T-helper 2 cell treated with Interferon-gamma antibody and Interleukin-4, amounts not matched to agents 5 μg/mL and 100 μg/mL, for 36 hours (primary cell): ENCODE measurements at places on chromosomes 7 and 10.

GRCh38 chr7:100122568-100122967 is 3.1 kb downstream of the CNPY4 start:
- no peak for DNase-seq

GRCh38 chr10:15245530-15245929 is 77.0 kb upstream of the NMT2 start:
- no peak for DNase-seq

DNA sequence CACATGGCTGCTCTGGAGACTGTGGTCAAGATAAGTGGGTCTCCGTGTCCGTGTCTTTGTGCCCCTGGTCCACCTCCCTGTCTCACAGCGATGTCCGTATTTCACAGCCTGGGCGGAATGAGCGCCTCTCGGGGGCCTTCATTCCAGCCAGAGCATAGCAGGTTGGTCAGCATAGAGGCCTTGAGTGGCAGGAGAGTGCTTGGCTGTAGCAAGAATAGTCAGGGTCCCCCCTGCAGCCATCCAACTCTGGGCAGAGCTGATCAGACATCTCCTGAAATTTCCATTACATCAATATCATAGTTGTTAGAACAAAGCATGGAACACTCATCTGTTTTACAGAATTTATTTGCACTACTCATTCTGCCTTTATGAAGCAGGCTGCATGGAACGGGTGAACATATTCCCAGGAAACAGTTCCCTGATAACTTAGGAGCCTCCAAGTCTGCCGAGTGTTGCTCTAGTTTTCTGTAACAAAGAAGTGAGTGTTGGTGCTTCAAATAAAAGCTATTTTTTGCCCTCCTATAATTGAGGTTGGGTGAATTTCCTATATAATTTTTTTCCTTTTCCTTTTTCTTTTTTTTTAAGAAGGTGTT is 255.3 kb downstream of the INHBA start:
- DNase-seq, result no peak

DNA sequence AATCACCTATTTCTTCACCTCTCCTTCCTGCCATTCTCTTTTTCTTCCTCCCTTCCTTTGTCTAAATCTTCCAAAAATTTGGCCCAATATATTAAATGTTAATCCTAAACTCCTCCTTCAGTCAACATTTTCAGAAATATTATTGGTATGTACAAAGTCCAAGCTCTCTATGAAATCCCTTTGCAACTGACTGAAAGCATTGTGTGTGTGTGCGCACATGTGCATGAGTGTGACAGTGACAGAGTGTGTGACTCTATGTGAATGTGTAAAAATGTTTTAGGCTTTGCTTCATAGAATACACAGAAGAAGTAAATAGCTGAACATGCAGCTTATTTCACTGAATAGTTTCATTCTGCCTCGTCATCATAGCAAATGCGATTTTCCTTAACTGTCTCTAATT is 7.0 kb downstream of the GPAM start:
- DNase-seq, result no peak

DNA sequence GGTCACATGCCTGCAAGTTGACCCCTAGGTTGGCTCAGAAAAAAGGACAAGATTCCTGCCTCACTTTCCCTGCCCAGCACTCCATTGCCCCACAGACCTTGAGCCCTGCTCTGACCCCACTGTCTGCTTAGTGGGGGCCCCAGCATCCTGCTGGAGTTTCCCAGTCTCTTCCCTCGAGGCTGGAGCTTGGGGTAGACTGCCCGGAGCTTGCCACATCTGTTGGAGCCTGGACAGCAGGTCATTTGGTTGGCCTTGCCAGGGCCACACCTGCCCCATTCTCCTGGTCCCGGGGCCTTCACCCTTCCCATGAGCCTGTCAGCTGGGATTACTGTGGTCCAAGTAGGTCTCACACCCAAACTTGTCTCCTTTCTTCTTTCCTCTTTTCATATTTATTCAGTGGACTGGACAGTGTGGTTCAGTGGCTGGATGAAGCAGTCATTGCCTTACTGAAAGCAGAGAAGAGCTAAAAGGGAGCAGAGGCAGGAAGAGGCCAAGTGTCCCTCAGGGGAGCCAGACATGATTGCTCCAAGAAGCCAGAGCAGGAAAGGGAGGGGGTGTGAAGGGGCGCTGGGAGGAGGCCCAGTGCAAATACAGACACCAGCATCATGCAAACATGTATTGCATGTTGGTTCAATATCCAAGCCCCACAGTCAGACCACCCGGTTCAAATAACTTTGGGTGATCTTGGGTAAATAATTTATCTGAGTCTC is 56.2 kb upstream of the CACUL1 start:
- no peak for DNase-seq

DNA sequence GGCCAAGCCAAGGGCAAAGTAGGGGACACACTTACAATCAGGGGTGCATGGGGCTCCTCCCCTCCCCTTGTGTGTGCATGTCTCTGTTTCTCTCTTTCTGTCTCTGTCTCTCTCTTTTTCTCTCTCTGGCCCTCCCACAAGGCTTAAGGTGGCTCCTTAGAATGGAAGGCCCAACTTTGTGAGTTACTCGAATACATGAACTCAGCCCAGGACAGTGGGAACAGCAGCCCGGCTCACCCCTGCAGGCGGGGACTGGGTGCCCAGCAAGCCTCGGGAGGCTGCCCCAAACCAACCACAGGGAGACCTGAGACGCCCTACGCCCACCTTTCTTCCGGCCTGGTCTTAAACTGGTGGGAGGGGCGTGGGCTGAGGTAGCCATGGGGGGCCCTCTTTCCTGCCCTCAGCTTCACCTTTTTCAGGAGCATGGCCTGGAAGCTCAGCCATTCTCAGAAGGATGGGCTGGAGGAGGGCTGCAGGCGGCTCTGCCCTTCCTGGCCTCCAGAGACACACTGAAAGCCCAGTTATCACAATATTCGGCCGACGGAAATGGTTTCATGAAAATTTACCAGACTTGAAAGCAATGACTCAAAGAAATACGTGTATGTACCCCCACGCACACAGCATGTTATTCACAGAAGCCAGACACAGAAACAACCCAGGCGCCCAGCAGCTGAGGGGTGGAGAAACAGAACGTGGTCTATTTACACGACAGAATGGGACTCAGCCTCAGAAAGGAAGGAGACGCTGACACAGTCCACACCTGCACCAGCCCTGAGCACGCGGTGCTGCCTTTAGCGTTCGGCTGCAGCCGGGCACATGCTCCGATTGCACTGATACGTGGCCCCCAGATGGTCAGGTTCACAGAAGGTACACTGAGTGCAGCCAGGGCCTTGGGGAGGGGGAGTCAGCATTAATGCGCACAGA is 229.5 kb downstream of the PTPRN2 start:
- no peak for DNase-seq

- DNase-seq, result no peak
Observed at GRCh38 chr7:151827620-151828019, 49.3 kb downstream of the PRKAG2 start.

DNA sequence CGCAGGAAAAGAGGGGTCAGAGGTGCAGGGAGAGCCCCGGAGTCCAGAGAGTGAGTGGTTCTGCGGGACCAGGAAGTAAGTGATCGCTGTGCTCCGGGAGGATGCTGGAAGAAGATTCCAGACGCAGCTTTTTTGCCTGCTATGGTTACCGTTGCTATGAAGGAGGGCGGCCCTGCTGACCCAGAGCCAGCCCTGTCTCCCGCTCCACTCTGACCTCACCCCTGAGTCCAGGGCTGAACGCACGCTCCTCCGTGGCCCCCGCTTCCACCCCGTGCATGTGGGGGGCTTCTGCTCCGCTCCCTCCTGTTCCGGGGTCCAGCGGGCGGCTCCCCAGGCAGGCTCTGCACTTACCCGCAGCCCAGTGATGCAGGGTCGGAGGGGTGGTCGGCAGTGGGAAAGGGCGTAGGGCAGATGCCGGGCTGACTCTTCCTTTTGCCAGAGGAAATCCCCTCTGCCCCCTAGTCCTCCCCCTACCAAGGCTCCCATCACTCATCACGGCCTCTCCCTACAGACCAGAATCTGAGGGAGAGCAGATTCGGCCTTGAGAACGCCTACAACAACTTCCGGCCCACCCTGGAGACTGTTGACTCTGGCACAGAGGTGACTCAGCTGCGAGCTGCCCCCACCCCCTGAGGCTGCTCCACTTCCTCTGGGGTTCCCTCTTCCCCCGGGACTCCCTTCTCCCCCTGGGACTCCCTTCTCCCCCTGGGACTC is 2.7 kb upstream of the MUC17 start:
- peak; percentile 81 for DNase-seq

DNA sequence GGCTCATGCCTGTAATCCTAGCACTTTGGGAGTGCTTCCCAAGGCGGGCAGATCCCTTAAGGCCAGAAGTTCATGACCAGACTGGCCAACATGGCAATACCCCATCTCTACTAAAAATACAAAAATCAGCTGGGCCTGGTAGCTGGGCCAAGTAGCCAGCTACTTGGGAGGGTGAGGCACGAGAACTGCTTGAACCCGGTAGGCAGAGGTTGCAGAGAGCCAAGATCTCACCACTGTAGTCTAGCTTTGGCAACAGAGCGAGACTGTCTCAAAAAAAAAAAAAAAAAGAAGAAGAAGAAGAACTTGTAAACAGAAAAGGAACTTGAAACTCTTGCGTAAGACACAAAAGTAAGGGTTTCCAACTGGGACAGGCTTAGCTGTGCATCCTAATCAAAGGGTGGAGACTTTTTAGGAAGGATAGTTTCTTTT is 5.6 kb upstream of the IFIT2 start:
- no peak for DNase-seq

DNA sequence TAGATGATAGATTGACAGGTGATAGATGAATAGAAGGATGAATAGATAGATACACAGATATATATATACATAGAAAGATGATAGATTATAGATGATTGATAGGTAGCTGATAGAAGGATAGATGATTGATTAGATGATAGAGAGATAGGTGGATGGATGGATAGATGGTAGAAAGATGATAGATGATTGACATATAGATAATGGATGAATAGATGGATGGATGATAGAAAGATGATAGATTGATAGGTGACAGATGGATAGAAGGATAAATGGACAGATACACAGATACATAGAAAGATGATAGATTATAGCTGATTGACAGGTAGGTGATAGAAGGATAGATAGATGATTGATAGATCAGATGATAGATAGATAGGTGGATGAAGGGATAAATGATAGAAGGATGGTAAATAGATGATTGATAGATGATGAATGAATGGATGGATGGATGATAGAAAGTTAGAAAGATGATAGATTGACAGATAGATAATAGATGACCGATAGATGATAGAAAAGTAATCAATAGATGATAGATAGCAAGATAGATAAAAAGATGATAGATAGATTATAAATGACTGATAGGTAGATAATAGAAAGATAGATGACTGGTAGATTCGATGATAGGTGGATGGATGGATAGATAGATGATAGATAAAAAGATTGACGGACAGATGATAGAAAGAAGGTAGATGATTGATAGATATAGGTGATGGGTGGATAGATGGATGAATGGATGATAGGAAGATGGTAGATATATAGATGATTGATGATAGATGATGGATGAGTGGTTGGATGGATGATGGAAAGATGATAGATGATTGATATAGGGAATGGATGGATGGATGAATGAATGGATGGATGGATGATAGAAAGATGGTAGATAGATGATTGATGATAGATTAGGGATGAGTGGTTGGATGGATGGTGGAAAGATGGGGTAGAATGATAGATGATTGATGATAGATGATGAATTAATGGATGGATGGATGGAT is 80.4 kb downstream of the MICALL2 start:
- DNase-seq, result no peak

GRCh38 chr7:133570321-133570720 is 317.4 kb downstream of the EXOC4 start:
- DNase-seq, result no peak

GRCh38 chr7:117616694-117617093 is 136.9 kb downstream of the CFTR start:
- DNase-seq, result no peak

- DNase-seq, result no peak
Observed at GRCh38 chr7:96685353-96685752, 24.3 kb downstream of the SEM1 start.

GRCh38 chr10:15725603-15726002 is 5.9 kb upstream of the ITGA8 start:
- no peak for DNase-seq

GRCh38 chr7:142391191-142391992 is 133.5 kb upstream of the PRSS58 start:
- DNase-seq, result no peak

DNA sequence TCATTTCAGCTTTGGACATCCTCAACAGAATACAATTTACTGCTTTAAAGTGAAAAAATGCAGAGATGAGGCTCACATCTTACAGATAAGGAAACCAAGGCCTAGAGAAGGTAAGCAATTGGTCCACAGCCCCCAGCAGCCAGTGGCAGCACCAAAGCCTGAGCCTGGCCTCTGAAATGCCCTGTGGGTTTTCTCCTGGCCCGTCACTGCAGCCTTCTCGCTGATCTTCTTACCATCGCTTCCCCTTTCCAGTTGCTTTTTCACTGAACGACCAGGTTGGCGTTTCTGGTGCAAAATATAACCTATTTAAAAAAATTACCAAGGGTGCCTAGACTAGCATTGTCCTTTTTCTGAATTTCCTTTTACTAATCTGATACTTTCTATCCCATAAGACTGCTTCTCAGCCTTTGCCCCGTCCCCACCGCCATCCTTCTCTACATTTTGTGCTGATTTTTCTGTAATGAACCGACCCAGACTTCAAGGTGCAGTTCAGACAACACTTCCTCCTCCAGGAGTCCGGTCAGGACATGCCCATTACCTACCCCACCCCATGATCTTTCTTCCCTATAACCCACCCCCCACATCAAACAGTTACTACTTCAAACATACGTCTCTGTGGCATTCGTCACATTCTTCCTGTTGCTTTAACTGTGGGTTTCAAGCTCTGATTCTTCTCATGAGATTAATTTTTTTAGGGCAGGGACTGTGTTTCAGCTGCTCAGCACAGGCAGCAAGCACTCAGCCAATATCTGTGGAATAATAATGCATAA is 289.4 kb downstream of the DNAJB6 start:
- no peak for DNase-seq

DNA sequence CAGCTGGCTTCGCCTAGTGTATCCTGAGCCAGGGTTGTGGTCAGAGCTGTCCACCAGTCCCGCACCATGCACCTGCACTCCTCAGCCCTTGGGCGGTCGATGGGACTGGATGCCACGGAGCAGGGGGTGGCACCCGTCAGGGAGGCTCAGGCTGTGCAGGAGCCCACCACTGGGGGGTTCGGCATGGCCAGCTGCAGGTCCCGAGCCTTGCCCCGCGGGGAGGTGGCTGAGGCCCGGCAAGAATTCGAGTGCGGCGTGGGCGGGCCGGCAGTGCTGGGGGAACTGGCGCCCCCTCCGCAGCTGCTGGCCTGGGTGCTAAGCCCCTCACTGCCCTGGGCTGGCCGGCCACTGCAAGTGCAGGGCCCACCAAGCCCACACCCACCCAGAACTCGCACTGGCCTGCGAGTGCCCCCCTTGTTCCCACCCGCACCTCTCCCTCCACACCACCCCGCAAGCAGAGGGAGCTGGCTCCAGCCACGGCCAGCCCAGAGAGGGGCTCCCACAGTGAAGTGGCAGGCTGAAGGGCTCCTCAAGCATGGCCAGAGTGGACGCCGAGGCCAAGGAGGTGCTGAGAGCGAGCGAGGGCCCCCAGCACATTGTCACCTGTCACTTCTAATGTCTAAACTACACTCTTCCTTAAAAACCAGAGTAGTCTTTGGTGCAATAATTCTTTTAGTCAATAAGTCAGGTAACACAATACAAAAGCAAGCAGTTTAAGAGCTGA is 11.0 kb downstream of the FAM25A start:
- DNase-seq, result no peak
